ENCODE measurements at places on chromosomes 3 and 15.
A peak's percentile ranks its signal among the peaks of the same experiment; 100 is the strongest.

GRCh38 chr3:13851091-13851849, 28.6 kb downstream of the WNT7A start:
- DNase-seq: no peak

- no peak for DNase-seq
Observed at GRCh38 chr15:35771746-35772442, 225.9 kb upstream of the DPH6 start.

- peak; percentile 29 for DNase-seq
Observed at GRCh38 chr15:63157891-63158431, 684 bp upstream of the RPS27L start.

GRCh38 chr15:23482764-23483489, 35.9 kb upstream of the GOLGA6L2 start:
- no peak for DNase-seq

GRCh38 chr3:150653110-150653561, 50.0 kb downstream of the SELENOT start:
- DNase-seq: no peak

DNA sequence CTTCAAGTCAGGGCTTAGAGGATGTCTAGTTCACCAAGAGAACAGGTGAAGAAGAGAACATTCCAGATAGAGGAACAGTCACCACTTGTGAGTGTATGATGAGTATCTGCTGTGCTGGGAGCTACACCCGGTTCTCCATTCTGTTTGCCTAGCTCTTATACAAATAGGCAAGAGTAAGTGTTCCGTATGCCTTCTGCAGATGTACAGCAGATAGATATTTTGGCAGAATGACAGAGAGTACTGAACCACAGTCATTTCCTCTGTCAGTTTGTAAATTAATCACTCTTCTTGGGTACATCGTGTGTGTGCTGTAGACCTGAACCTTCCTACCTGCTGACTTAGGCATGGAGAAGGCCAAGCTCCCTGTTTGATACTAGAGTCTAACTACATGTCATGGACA, 108.3 kb upstream of the CTDSPL start:
- DNase-seq: no peak

GRCh38 chr3:13081603-13082360, 8.6 kb upstream of the IQSEC1 start:
- DNase-seq: no peak

DNA sequence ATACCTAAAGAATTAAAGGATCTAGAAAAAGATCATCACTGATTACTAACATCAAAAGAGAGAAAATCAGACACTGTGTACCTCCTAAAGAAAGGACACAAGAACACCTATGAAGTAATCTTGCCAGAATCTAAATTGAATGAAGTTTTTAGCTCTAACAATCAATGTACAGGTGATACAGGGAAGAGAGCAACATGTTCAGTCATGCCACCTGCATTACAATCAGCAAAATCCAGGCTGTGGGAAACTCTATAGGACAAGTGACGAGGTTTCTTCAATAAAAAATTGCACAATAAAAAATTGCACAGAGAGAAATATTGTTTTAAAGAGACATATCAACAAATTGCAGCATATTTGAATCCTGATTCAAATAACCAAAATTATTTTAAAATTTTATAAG, 93.3 kb downstream of the SEMA5B start:
- DNase-seq: no peak

- DNase-seq: no peak
Observed at GRCh38 chr15:33099213-33099612, 95.3 kb downstream of the FMN1 start.

DNA sequence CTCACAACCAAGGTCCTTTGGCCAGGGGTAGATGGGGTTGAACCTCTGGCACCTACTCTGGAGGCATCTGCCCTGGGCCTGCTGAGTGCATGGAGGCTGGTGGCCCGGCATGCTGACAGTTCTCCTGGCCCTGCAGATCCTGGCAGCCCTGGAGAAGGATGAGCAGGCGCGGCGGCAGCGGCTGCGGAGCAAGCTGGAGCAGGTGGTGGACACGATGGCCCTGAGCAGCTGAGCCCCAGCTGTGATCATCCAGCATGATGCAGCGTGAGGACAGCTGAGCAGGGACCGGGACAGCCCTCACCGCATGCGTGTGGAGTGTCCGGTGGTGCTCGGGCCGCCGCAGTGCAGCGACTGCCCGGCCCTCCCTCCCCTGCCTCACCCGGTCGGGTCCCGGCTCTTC, 50.9 kb downstream of the PLXNA1 start:
- DNase-seq: no peak

- no peak for DNase-seq
Observed at GRCh38 chr3:125684199-125684598, 88.9 kb upstream of the OSBPL11 start.

DNA sequence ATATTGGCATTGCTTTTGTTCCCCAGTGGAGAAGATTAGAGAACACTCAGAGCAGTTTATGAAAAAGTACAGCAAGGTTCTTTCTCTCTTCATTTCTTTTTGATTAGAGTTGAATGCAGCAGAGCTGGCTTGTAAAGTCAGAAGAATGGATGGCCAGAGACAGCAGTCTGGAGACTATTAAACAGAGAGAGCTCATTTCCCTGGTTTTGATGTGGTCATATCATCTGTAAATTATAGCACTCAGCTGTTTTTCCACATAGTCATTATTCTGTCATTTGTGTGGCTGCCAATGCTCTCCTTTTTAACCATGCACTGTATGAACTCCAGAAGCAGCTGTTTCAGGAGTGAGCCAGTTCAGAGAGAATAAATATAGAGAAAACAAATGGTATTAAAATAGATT, 177.4 kb upstream of the CRBN start:
- DNase-seq: no peak

GRCh38 chr15:86080302-86080701, 631 bp downstream of the AGBL1 start:
- DNase-seq: no peak

DNA sequence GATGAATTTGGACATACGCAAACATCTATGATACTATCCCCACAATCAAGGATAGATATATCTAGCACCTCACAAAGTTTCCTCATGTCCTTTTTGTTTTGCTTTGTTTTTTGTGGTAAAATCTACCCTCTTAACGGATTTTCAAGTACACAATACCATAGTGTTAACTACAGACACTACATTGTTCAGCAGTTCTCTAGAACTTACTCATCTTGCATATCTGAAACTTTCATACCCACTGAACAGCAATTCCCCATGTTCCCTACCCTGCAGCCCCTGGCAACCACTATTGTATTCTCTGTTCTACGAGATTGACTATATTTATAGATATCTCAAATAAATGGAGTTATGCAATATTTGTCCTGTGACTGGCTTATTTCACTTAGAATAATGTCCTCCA, 58.1 kb upstream of the TJP1 start:
- no peak for DNase-seq

- DNase-seq: no peak
Observed at GRCh38 chr15:100997442-100997841, 78.3 kb downstream of the LRRK1 start.

GRCh38 chr3:5314897-5315296, 127.4 kb downstream of the EDEM1 start:
- no peak for DNase-seq

GRCh38 chr3:13525827-13526625, 22.9 kb upstream of the FBLN2 start:
- DNase-seq: no peak

- no peak for DNase-seq
Observed at GRCh38 chr3:73188707-73189106, 127.2 kb downstream of the EBLN2 start.

DNA sequence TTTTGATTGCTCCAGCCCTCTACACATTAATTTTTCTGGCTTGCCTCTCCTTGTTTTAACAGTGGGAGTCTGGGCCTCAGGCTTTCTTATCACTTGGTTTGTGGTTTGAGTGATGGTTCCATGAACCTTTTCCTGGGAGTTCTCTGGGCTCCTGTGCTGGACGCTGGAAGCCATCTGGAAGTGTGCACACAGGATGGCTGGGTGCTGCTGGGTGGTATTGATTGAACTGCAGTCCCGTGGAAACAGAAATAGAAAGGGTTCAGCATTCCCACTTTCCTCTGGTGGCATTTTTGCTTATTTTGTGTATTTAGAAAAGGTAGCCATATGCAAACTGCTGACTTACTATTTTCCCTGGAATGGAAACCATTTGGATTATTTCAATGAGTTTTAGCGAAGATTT, 25.6 kb downstream of the MITF start:
- no peak for DNase-seq

- DNase-seq: no peak
Observed at GRCh38 chr3:13358643-13359042, 61.5 kb downstream of the NUP210 start.

GRCh38 chr3:141410846-141411245, 42.5 kb downstream of the ZBTB38 start:
- no peak for DNase-seq

GRCh38 chr3:123159926-123160635, 41.7 kb upstream of the SEC22A start:
- no peak for DNase-seq

DNA sequence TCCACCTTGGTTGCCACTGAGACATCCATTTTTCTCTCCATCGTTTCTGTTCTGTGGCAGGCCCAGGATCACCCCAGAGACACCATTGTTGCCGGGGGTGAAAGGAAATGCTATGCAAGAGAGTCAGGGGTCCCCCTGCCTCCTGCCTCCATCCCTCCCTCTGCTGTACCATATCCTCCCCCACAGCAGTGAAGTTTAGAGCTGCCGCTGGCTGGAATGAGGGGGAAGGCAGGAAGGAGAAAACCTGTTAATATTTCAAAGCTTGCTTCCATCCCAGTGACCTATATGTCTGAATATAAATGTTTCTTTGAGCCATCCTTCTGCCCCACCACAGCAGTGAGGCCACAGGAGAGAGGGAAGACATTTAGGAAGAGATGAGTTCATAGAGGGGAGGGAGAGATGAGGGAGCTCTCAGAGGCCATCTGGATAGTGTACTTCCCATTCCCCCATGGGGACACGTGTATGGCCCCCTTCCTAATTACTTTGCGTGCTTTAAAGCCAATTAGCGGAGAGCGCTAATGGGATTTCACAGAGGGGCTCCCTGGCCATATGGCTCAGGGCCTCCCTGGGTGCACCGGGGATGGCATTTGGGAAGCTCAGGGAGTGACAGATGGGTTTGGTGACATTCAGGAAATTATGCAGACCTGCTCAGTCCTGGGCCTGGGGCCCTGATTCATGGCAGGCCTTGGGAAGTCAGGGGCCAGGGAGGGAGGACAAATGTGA, 40.4 kb upstream of the CHRNB4 start:
- no peak for DNase-seq

GRCh38 chr3:189794518-189794917, 163.3 kb downstream of the TP63 start:
- no peak for DNase-seq

- DNase-seq: no peak
Observed at GRCh38 chr3:39531066-39531465, 63.6 kb downstream of the MOBP start.

DNA sequence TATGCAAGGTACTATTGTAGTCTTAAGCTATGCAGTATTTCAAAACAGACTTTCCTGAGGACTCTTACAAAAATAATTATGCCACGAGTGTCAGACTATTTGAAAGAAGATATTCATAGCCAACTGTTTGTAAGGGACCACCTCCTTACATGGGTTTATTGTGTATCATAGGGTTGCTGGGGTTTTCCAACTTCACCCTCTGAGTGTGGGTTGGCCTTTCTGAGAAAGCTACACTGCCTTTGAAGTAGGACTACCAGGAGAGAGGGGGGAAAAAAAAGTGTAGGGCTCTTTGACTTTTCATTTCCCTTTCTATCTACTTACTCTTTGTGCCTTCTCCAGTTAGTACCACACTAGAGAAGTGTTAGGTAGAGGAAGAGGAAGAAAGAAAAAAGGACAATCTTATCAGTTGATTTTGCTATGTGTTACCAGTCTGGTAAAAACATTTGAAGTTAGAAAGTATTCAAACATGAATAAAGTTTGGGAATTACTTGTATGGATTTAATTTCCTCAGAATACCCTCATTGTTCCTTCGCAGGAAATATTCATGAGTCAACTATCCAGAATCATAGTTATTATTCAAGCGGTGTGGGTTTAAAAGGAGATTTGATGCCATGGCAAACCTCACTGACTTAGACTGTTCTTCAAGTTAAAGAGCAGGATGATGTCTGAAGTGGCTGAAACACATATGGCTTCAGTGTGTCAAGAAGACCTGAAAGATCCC, 329.3 kb upstream of the THBS1 start:
- no peak for DNase-seq

DNA sequence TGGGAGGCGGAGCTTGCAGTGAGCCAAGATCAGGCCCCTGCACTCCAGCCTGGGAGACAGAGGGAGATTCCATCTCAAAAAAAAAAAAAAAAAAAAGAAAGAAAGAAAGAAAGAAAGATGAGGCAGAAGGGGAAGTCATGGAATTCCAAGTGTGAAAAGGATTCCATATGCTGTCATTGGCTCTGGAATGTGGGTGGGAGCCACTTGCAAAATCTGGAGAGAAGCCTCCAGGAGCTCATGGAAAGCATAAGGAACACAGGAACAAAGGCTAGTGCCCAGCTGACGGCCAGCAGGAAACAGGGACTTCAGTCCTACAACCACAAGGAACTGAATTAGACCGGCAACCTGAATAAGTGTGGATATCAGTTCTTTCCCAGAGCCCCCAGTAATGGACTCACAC, 12.5 kb upstream of the TRAK1 start:
- no peak for DNase-seq

GRCh38 chr3:11248596-11248995, 23.6 kb upstream of the ATG7 start:
- no peak for DNase-seq

DNA sequence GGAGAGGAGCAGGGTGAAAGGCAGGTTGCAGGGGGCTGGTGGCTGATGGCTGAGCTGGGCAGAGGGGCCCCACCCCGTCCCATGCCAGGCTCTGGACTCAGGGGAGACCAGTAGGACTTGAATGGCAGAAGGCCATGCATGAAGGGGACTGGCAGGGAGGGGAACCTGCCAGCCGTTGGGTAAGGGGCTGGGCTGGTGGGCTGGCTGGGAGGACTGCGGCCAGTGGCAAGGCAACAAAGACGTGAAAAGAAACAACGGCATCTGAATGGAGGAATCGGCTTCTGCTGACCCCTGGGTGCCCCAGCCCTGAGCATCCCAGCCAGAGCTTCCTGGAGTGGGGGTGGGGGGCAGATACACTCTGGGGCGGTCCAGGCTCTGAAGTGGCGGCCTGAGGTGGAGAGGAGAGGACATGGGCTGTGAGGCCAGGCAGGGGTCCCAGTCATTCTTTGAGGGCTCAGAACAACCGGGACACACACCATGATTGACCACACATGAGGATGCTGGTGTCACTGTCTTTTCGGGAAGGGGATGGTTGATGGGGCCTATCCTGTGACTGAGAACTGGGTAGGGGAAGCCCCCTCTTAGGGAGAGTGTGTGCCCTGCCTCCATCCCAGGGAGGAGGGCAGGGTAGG, 11.7 kb downstream of the GLYCTK start:
- no peak for DNase-seq

DNA sequence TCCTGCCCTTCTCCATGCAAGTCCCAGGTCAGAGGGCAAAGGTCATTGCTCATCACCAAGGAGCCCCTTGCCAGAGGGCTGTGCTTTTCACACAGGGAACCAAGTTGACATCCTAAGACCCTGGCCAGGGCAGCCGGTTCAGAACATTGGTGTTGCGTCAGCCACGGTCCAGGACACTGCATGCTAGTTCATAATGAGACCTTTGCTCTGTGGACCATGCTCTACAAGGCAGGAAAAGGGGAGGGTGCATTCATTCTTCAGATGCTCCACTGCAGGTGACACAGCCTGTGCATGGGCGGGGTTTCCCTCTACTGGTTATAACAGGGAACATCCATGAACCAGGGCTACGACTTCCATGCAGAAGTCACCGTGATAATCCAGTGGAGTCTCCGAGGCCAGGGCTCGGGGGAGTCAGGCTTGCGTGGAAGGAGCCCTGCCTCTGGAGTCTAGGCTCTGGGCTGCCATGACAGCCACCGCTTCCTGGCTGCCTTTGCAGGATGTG, 81.6 kb downstream of the OCA2 start:
- DNase-seq: no peak
